Adrenal gland (tissue), 19 donors: ENCODE measurements at places on chromosomes 6 and 20.

DNA sequence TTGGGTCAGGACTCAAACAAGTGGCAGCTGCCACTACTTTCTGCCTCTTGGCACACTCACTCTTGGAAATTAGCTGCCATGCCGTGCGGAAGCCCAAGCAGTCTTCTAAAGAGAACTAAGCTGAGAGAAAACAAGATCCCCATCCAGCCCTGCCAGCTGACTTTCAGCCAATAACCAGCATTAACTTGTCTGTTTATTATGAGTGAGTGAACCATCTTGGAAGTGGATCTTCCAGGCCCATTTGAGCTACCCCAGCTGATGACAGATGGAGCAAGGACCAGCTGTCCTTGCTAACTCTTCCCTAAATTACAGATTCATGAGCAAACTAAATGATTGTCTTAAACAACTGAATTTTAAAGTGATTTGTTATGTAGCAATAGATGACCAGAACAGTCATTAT, 73.9 kb upstream of the RBM24 start:
- no peak for DNase-seq

DNA sequence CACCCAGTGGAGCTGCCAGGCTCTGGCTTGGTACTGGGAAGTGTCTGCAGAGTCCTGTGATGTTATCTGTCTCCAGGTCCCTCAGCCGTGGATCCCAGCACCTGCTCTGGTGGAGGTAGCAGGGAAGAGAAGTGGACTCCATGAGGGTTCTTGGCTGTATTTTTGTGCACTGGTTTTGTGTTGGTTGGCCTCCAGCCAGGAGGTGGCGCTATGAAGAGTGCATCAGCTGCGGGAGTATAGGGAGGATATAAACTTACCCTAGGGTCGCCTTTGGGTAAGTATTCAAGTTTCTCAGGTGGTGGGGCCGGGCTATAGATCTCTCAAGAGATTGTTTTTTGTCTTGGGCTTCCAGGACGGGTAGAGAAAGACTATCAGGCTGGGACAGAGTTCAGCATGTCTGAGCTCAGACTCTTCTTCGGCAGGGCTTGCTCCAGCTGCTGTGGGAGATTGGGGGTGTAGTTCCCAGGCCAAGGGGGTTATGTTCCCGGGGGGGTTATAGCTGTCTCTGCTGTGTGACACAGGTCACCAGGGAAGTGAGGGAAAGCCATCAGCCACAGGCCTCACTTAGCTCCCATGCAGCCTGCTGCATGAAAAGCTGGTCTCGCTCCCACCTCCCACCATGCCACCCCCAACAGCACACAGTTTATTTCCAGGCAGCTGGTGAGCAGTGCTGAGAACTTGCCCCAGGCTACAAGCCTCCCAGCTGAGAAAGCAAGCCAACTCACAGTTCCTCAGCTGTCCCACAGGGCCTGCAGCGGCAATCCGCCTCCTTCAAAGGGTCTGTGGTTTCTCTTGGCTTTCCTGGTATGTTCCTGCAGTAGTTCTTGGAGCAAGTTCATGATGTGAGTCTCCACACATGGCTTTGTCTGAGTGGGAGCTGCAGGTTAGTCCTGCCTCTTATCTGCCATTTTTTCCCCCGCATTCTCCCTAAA, 115.7 kb downstream of the AIG1 start:
- no peak for DNase-seq

DNA sequence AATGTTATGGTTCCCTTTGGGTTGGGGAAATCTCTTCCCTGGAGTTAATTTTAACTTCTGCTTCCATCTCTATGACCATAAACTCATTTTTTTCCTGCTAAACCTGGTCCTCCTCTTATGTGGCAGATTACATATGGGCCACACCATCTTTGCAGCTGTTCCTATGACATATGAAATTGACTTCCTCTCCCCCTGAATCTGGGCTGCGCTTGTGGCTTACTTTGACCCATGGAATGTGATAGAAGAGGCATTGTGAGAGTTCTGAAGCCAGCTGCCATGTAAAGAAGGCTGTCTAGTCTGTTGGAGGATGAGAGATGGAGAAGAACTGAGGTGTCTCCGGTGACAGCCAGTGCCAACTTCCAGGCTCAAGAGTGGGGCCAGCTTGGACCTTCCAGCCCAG, 100.1 kb downstream of the CDC5L start:
- no peak for DNase-seq

- DNase-seq = no peak
Observed at GRCh38 chr6:136969930-136970329, 47.8 kb downstream of the SLC35D3 start.

- no peak for DNase-seq
Observed at GRCh38 chr6:109428889-109429477, 11.4 kb downstream of the PPIL6 start.

DNA sequence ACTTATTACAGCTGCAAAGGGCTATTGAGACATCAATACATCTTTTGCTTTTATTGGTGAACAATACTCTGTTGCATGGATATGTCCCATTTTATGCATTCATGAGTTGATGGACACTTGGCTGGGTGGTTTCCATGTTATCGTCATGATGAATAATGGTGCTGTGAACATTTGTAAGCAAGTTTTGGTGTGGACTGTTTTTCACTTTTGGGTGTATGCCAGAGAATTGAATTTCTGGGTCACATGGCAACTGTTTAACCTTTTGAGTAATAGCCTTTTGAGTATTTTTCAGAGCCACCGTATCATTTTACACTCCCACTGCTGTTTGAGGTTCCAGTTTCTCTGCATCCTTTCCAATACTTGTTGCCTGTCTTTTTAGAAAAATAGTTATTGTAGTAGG, 107.0 kb downstream of the JARID2 start:
- no peak for DNase-seq
